Jurkat, Clone E6-1 (cell line): ENCODE measurements at places on chromosomes 1 and 21.

DNA sequence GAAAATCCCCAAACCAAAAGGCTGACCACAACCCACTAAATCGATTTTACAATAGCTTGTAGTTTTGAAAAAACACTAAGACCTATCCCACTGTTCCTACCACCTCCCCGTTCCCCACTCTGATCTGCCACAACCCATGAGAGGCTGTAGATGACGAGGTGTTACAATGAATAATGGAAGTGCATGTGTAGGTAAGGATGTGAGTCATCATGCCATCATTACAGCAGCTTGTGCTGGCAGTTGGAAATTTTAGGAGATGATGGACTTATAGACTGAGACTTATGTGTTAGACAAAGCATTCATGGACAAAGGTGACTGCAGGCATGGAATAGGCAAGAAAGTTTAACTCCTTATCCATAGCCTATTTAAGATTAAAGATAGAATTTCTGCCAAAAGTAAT, 184.7 kb upstream of the CACYBP start:
- DNase-seq = no peak

DNA sequence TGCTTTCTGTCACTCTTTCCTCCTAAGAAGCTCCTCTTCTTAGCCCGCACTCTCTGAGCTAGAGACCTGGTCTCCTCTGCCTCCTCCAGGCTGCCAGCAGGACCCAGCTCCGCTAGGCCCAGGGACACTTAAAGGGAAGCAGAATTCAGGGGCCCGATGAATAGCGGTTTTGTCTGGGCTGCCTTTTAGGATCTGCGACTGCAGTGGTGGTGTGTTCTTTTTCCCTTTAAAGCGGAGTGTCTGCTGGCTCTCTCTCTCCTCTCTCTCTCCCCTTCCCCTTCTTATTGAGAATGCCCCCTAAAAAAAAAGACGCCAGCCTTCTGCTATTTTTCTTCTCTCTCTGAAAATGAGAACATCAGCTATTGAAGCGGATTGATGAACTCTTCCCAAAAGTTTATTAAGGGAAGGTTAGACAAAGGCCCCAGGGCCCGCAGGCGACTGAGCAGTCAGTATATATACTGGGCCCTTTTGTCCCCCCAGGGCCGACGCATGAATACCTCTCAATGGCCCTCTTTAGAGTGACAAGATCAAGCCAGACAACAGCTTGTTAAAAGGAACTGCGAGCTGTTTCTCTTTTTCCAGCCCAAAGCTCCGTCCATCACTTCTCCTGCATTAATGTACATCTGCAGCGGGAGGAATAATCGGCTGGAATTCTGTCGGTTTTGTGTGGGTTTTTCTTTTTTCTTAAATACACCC, 27.0 kb downstream of the PAX7 start:
- DNase-seq = no peak

DNA sequence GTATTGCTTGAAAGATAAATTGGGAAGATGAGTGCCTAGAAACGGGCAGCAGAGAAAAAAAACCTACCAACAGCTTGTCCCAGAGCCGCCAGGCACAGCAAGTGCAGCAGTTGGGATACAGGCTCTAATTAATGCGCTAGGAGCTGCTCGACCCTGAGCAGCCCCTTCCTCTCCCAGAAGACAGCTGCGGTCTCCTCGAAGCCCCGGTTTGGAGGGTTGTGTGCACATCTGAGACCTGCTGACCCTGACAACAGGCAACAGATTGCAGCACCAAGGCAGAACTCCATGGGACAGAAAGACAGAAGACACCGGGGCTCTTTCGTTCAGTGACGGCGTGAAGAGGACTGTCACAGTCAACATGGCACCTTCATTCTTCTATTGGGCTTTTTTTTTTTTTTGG, 101.4 kb downstream of the TSEN15 start:
- no peak for DNase-seq

GRCh38 chr1:98333936-98334335, 327.6 kb upstream of the SNX7 start:
- DNase-seq = no peak

DNA sequence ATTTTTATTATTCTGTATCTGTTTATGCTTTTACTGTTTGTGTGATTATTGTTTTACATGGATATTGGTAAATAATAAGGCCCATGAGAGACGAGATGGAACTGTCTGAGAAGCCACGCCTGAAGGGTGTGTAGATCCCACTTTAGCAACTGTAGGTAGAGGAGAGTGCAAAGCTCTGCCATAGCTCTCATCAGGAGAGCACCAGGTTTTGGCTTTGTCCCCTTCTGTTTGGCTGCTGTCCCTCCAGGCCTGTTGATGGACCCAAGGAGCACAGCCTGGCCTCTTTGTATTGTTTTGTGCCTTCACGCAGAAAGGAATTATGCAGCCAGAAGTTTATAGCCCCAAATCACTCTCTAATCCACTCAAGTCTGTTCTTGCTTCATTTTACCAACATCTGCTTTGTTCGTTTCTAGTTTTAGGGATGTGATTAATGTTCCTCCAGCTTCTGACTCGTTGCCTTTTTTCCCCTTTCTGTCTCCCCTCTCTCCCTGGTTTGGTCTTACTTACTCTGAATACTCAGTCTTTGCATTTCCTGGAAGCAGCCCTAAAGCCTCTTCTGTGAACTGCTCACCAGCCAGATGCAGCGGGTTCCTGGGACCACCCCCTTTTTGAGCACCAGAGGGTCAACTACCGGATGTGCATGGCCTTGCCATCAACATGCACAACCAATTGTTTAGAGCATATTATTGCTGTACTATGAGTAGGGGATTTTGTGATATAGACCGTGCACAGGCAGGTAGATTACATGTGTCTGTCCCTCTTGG, 127.3 kb downstream of the HHAT start:
- DNase-seq = no peak

- DNase-seq = peak; percentile 51
Observed at GRCh38 chr1:16151196-16151994, 4.5 kb downstream of the EPHA2 start.

DNA sequence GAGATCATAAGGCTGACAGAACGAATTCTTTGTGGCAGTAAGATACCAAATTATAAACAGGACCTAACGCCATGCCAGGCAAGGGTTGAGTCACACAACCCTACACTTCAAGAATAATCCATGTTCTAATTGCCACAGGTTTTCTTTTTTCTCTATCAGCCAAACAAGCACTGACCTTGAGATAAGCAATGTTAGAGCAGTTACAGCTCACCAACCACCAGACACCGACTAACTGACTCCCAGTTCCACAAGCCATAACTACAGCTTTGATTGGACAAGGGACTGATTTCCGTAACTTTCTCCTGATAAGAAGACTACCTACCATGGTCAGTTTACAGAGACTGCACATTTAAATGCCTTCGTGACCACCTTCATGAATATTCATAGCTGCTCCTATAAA, 149.6 kb downstream of the PTPRU start:
- no peak for DNase-seq

DNA sequence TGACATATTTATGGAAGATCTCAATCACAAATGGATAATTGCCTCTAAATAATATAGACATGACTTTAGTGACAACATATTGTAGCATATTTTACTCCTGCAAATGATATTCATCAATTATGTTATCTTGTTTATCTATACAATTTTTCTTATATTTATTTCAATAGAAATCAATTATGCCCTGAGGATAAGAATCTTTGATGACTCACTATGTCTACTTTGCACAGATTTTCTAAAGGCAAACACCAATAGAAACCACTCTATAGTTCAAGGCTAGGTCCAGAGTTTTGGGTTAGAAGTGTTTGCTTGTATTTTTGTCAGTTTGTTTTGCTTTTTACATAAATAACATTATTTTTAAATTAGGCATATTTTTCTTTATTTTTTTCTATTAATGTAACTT, 879.0 kb downstream of the LTN1 start:
- DNase-seq = no peak

- no peak for DNase-seq
Observed at GRCh38 chr1:156001021-156001661, 19.6 kb downstream of the SSR2 start.

- no peak for DNase-seq
Observed at GRCh38 chr1:54695764-54696163, 19.9 kb upstream of the TTC4 start.

- no peak for DNase-seq
Observed at GRCh38 chr1:200411406-200412257, 1.8 kb upstream of the ZNF281 start.

GRCh38 chr1:2492091-2492490, 16.0 kb downstream of the PLCH2 start:
- no peak for DNase-seq

DNA sequence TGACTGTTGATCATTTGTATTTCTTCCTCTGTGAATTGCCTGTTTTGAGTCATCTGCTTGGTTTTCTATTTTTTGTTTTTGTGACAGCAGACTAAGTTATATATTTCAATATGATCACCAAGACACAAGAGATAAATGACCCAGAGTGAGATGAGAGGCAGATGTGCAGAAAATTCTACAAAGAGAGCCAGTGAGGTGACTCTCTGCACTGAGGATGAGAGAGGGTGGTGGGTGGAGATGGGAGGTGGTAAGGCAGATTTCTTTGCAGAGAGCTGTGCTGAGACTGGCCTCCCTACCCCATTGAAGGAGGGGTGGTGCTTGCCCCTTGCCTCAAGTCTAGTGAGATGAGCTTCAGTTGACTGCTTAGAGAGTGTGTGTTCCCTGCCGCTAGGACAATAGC, 17.6 kb upstream of the FCAMR start:
- DNase-seq = no peak

GRCh38 chr1:46461017-46461808, 28.4 kb upstream of the DMBX1 start:
- DNase-seq = no peak

DNA sequence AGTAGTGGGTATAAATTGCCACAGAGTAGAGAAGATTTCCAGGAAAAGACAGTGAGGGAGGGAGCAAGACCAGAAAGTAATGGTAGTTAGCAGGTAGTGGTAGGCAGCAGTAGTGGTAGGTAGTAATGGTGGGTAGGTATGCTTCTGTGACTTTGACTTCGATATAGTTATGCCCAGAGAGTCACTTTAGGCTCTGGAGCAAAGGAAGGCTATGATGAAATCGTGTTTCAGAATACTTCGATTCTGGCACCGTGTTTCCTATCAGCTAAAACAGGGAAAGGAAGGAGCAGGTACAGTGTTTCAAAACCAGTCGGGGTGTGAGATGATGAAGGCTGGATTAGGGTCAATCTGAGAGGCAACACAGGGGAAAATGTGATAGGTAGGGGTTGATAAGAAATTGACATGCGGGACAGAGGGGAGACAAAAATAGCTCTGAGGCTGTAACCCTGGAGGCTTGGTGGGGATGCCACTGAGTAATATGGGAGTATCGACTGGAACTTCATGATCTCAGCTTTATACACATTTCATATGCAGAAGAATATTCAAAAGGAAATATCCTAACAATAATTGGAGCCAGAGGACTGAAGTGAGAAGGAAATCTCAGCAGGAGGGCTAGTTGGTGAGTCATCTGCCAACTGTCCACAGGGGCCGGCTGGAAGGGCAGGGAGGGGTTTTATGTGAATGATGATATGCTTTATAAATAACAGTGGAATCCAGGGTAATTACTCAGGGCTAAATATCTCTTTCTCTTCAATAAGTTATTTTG, 25.2 kb upstream of the TRIM45 start:
- no peak for DNase-seq

- peak; percentile 71 for DNase-seq
Observed at GRCh38 chr1:27436204-27437159, 44.1 kb downstream of the GPR3 start.

GRCh38 chr1:15680131-15680530, 4.0 kb upstream of the PLEKHM2 start:
- DNase-seq = no peak

- DNase-seq = no peak
Observed at GRCh38 chr1:82110366-82111254, 309.9 kb downstream of the ADGRL2 start.

- no peak for DNase-seq
Observed at GRCh38 chr1:78141531-78142231, 95.9 kb downstream of the GIPC2 start.

DNA sequence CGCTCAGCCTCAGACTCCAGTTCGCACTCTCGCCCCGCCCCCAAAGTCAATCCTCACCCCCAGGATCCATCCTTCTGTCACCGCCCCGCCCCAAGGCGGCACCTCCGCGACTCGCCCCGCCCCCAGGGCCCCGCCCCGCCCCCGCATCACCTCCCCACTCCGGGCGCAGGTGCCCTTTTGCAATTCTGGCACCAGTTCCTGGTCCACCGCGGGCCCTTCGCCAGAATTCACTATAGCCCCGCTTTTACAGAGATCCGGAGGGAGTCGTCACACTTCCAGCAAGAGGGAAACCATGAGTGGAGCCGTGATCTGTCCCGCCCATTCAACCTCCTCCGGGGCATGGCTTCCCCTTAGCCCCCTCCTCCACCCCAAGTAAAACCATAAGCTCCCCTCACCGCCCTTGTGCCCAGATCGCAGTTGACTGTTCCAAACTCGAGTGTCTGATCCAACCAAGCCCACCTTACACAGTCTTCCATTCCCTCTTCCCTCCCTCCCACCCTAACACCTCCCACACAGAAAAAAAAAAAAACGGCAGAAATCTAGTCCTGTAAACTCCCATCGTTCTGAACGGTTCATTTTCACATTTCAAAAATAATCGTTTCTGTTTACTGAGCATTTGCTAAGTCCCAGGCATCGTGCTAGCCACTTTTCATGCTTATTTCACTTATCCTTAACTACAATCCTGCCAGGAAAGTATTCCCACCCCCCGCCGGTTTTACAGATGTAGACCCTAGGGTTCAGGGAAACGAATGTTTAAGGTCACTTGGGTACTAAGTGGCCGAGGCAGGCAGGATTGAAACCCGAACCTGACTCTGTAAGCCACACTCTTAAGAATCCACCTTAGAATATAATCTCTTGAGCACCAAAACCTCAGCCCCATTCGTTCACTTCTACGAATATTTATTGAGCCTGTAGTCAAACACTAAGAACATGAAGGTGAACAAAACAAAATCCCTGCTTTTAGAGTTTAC, 1.3 kb upstream of the DNAJC16 start:
- peak; percentile 95 for DNase-seq

DNA sequence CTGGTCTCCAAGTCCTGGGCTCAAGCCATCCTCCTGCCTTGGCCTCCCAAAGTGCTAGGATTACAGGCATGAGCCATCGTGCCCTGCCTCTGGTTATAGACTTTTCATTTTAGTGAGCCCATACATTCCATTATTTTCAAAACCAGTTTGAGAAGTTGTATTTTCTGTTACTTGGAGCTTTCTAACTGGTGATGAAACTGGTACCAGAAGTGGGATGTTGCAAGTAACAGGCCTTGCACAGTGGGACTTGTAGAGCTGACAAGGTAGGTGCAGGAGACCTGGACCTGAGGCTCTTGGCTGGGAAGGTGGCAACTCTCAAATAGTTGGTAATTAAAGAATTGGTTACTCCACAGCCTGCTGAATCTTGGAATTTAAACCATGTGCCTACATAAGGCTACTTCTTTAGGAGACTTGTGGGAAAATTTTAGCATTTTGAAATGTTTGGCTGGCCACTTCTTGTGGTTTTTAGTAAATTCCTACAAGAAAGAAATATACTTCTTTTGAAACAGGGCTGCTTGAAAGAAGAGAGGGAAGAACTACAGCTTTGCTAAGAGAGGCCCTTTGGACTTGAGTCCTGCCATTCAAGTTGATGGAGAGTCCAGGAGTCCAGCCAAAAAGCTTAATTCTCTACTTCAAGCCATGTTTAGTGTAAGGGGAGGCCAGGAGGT, 9.8 kb upstream of the ALPL start:
- DNase-seq = no peak
